ENCODE measurements at places on chromosomes 7 and 10. TPM values are rescaled to one million over a fixed set of nuclear protein-coding genes. Genes with fewer than 3 reads are reported as not detected.

The ATP6V0A4 gene
- not detected for total RNA-seq

The ENKUR gene
- total RNA-seq = not detected

The MMD2 gene
- not detected for total RNA-seq

The CCDC172 gene
- total RNA-seq = not detected

The ABCB1 gene
- 3.0 TPM for total RNA-seq

DNA sequence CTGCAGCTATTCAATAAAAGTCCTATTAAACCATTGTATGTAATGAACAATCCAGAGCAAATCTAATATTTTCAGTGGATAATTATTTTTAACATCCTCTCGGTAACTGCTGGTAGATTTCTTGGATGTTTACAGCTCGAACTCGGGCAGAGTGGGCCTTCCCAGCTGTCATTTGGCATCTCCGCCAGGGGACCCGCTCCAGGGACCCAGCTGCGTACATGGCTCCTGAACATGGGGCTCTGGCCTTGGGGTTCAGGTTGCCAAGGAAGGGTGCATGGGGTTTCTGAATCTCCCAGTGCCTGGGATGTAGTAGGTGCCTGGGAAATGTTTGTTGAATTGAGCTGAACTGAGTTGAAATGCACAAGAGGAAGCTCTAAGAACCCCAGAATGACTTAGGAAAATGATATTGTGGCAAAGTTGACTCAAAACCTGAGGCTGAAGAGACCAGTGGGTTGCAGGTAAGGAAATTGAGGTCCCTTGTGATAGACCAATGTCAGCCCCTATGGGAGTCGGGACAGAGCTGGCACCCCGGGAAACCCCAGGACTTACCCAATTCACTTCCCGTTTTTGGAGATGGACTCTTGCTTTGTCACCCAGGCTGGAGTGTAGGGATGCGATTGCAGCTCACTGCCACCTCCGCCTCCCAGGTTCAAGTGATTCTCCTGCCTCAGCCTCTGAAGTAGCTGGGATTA is 228.4 kb downstream of the CUX1 start:
- DNase-seq = no peak

DNA sequence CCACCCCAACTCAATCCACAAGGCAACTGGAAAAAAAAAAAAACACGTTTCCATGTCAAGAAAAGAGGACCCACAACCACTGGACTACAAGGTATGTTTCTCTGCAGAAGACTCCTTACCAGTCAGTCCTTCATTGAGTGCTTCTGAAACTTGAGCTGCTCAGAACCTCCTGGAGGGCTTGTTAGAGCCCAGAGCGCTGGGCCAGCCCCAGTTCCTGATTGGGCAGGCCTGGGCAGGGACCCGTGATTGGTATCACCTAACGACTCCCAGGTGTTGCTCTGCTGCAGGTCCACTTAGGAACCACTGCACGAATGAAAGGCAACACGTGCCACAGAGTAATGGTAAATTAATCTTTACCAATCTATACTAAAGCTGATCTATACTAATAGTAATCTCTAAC is 473 bp upstream of the CCDC201 start:
- no peak for DNase-seq

DNA sequence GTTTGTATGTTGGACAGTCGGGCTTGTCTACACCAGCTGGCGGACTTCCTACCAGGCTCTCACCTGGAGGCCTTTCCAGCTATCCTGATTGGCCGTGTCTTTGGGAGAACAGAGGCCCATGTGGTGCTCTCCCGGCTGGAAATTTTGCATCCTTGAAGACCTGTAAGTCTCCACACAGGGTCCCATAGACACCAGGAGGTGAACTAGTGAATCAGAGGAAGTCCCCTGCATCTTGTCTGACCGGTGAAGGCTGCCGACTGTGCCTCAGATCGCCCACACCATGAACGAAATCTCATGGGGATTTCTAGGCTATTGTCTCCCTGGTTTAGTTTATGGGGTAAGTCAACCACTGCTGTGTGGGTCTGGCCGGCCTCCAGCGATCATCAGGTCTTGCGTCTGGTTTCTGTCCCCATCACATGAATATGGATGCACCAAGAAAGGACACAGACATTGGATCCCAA is 108.4 kb upstream of the LYZL2 start:
- no peak for DNase-seq

DNA sequence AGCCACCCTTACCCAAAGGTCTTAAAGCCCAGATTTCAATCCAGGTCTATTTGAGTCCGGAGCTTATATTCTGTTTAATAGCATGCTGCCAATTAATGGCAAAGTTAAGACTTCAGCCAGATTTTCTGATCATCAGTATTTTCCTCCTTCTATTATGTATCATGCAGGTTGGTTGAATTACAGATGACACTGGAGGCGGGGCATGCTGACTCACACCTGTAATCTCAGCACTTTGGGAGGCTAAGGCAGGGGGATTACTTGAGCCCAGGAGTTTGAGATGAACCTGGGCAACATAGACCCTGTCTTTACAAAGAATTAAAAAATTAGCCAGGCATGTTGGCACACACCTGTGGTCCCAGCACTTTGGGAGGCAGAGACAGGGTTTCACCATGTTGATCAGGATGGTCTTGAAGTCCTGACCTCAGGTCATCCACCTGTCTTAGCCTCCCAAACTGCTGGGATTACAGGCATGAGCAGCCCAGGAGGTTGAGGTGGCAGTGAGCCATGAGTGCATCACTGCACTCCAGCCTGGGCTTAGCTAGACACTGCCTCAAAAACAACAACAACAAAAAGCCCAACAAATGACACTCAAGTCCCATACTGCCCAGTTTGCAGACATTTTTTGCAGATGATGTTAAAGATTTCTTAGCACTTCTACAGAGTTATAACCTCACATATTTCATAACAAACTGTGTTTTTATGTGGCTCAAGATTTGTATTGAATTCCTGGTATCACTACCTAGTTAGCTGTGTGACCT is 62.5 kb downstream of the MCU start:
- no peak for DNase-seq

- no peak for DNase-seq
Measured at GRCh38 chr7:4115442-4115841, 566.7 kb upstream of the FOXK1 start.

DNA sequence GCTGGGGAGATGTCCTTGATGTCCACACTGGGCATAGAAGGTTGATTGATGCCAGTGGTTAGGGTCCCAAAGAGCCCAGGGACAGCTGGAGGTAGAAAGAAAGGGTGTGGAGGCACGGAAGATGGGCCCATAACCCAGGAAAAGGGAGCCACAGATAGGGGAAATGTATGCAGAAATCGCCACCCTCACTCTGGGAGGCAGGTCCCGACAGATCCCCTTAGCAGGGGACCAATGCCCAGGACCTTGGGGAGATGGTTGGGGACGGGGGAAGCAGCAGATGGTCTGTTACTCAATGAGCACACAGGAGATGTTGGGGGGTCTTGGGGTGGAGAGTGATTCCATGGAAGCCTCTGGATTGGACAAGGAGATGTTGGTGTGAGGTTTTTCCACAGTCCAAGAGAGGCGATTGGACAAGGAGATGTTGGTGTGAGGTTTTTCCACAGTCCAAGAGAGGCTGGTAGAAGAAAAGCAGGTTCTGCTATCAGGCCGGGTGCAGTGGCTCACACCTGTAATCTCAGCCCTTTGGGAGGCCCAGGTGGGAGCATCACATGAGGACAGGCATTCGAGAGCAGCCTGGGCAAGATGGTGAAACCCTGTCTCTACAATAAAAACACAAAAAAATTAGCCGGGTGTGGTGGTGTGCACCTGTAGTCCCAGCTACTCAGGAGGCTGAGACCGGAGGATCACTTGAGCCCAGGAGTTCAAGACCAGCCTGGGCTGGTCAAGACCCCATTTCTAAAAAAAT is 7.0 kb upstream of the PPP1R35 start:
- DNase-seq = no peak

DNA sequence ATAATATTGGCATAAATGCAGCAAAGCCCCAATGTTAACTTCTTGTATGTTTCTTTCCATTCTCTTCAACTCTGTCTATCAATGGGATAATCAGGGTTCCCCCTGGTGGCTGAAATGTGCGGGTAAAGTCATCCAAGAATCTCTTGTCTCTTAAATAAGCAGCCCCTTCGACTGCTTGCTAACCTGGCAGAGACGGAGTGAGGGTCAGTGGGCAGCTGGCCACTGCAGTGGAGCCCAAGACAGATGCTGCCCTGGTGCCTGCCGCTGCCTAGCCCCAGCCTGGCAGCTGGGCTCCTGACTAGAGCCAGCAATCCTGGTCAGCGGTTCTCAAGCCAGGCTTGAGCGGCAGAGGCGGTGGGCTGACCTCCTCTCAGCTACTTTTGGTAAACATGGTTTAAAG is 248.9 kb downstream of the COBL start:
- DNase-seq = peak; percentile 82

DNA sequence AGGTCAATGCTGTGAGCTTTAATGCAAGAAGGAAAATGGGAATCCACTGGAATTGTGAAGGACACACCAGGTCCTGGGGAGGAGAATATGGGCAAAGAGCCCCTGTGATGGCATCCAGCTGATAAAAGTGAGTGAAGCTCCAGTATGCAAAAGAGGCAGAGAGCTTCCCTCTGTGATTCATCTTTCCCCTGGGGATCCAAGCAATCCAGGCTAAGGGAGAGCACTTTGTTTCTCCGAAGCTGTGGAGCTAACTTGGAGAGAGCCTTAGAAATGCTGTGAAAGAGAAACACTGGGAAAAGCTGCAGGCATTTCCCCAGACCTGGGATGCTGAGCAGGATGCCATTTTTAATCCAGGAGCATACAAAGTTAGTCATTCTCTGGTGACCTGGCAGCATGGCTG is 489.5 kb downstream of the SH2D4B start:
- no peak for DNase-seq

- no peak for DNase-seq
Measured at GRCh38 chr7:30984359-30985107, 20.8 kb downstream of the GHRHR start.

DNA sequence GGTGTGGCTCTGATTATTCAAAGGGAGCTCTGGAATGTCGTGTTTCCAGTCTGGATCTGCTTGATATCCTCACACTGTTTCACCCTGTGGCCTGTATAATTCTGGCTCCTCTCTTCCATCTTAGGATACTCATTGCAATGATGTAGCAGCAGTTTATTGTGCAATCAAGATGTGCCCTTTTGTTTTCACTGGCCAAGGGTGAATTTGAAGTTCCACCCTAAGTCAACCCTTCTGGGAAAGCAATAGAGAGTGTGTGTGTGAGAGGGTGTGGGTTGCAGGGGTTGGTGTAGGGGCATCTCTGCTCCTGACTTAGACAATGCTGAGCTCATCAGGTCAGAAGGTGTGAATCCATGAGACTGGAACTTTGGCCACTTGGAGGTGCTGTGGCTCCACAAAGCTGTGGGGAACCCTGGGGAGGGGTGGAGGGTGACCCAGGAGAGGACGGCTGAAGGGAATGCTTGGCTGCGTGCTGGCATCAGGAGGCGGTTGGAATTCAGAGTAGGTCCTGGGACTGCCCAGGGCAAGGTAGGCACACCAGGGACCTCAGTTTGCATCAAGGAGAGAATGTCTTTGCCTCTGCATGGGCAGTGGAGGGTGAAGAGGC is 118.0 kb upstream of the PRSS58 start:
- no peak for DNase-seq

DNA sequence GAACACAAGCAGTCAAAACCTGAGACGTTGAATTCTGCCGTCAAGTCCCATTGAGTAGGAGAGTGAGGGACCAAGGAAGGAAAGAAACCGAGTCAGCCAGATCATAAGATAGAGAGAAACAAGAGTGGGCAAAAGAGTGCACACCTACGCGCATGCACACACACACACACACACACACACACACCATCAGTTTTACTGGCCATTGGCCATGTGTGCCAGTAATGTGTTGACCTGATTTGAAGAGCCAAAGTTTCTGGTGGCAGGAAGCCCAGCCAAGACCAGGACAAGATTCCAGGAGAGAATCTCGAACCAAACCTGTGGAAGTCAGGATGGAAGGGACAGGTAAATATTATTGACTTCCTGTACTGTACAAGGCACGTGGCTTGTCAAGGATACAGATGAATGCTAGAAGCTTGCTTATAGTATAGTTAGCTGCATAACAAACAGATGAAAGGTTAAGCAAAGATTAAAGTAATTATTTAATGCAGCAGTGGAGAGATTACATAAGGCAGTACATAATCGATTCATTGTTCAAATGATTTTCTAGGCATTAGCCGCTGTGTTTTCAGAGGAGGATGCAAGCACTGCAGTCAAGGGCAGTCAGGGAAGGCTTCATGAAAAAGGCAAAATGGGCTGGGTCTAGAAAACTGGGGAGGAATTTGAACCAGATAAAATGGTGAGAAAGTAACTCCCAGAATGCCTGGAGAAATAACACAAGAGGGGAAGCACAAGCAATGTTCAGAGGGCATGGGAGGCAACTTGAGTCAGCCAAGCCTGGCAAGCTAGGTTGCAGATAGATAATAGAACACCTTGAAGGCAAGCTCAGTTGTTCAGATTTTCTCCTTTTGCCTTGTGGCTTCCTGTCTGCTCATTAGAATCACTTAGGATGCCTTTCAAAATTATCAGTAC is 2.7 kb upstream of the HYCC1 start:
- no peak for DNase-seq

Measured in right cardiac atrium (tissue), 5 donors.